ENCODE measurements at places on chromosomes 11 and 22. TPM values are rescaled to one million over a fixed set of nuclear protein-coding genes. Genes with fewer than 3 reads are reported as not detected.

FADS1 gene
- total RNA-seq = 68.7 TPM

NCR3LG1 gene
- 5.0 TPM for total RNA-seq

TMPRSS6 gene
- total RNA-seq = not detected

RIBC2 gene
- total RNA-seq = 0.84 TPM

TRIM49 gene
- total RNA-seq = not detected

KCNK7 gene
- 0.27 TPM for total RNA-seq

FLRT1 gene
- total RNA-seq = not detected

LAYN gene
- total RNA-seq = 19.8 TPM

MMP7 gene
- total RNA-seq = not detected

PDE2A gene
- total RNA-seq = 112 TPM

ANO9 gene
- 0.89 TPM for total RNA-seq

PTPRCAP gene
- total RNA-seq = not detected

NAALAD2 gene
- total RNA-seq = 0.20 TPM

BIK gene
- total RNA-seq = 0.53 TPM

ARHGAP42 gene
- 7.1 TPM for total RNA-seq

PATE2 gene
- not detected for total RNA-seq

HTATIP2 gene
- 83.9 TPM for total RNA-seq

PDGFB gene
- total RNA-seq = 190 TPM

MUC2 gene
- not detected for total RNA-seq

ACER3 gene
- 43.5 TPM for total RNA-seq

OR2D2 gene
- not detected for total RNA-seq

TTC36 gene
- 0.39 TPM for total RNA-seq

TMPRSS5 gene
- 0.10 TPM for total RNA-seq

VWA5A gene
- 4.8 TPM for total RNA-seq

MS4A2 gene
- not detected for total RNA-seq

OR51B2 gene
- not detected for total RNA-seq

AGBL2 gene
- not detected for total RNA-seq

HTR3B gene
- total RNA-seq = not detected

TMEM191C gene
- total RNA-seq = not detected

SLC43A3 gene
- total RNA-seq = 68.5 TPM

CCDC15 gene
- total RNA-seq = 4.4 TPM

DBX1 gene
- total RNA-seq = not detected

RFPL1 gene
- not detected for total RNA-seq

GPHA2 gene
- not detected for total RNA-seq

RAG2 gene
- not detected for total RNA-seq

CBLIF gene
- not detected for total RNA-seq

OR52H1 gene
- total RNA-seq = not detected

HEPACAM gene
- not detected for total RNA-seq

ABTB2 gene
- total RNA-seq = 0.40 TPM

SPTBN2 gene
- 6.3 TPM for total RNA-seq

CD248 gene
- total RNA-seq = 0.25 TPM

APOA1 gene
- total RNA-seq = not detected
